Tongue (tissue), 3 donors: ENCODE measurements at places on chromosomes 11 and 22.
A peak's percentile ranks its signal among the peaks of the same experiment; 100 is the strongest.

DNA sequence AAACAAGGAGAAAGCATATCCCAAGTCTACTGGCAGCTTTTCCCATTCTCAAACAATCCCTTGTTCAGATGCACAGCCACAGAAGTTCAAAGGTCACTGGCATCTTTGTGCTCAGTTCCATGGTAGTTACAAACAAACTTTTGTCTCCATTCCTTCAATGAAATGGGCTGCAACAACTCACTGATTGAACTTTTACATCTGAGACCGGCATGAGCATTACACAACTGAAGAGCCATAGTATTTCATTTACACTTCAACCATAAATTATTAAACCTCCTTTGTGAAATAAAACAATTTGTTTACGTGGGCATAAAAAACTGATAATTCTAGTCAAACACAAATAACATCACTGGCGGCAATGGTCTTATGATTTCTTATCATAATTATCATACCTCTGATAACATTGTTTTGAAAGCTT lies 67.8 kb upstream of the ARHGAP32 start:
- no peak for DNase-seq

DNA sequence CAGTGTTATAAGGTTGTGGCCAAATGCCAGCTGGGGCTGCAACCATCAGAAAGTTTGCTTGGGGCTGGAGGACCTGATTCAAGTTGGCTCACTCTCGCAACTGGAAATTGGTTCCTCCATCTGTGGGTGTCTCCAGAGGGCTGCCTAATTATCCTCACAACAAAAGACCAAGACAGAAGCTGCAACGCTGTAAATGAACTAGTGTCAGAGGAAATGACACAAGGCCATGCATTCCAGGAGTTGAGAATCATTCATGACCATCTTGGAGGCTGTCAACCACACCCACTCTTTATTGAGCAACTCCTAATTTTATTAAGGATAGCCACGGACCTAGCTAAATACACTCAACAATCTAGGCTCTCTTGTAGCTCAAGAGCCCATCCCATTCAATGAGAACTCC lies 1060.8 kb downstream of the OPCML start:
- peak; percentile 19 for DNase-seq

DNA sequence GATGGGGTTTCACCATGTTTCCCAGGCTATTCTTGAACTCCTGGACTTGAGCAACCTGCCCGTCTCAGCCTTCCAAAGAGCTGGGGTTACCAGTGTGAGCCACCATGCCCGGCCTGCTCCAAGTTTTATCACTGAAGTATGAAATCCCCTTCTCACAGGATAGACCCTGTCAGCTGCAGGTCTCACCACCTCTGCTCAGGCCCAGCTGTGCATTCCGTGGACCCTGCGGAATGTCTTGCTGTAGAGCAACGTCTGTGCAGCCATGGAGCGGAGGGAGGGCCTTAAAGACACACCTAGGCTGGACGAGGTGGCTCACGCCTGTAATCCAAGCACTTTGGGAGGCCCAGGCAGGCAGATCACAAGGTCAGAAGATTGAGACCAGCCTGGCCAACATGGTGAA lies 625.4 kb downstream of the BRD1 start:
- DNase-seq = no peak

DNA sequence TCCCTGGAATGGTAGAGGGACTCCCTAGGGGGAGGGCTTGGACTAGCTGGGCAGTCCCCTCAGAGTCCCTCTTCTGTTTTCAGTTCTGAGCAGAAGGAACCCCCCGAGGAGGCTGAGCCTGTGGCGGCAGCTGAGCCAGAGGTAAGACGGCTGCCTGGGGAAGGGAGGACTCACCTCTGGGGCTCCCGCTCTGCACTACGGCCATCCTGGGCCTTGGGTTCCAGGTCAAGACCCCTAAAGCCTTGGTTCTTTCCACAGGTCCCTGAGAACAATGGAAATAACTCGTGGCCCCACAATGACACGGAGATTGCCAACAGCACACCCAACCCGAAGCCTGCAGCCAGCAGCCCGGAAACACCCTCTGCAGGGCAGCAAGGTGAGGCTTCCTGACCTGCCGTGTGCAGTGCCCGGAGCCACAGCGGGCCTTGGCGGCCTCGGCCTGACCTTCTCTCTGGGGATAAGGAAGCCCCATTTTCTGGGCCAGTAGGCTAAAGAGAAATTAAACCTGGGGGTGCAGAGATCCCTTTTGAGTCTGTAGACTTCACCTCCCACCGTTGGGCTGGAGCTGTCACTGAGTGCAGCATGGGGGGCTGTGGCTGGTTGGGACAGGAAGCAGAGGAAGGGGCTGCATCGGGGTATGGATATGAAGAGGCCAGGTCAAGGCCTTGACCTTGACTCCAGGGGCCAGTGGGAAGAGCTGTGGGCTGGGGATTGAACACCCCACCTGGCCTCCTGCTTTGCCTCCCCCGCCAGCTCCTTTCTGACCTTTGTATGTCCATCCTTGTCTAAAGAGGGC lies 15.0 kb downstream of the INCENP start:
- DNase-seq = no peak

DNA sequence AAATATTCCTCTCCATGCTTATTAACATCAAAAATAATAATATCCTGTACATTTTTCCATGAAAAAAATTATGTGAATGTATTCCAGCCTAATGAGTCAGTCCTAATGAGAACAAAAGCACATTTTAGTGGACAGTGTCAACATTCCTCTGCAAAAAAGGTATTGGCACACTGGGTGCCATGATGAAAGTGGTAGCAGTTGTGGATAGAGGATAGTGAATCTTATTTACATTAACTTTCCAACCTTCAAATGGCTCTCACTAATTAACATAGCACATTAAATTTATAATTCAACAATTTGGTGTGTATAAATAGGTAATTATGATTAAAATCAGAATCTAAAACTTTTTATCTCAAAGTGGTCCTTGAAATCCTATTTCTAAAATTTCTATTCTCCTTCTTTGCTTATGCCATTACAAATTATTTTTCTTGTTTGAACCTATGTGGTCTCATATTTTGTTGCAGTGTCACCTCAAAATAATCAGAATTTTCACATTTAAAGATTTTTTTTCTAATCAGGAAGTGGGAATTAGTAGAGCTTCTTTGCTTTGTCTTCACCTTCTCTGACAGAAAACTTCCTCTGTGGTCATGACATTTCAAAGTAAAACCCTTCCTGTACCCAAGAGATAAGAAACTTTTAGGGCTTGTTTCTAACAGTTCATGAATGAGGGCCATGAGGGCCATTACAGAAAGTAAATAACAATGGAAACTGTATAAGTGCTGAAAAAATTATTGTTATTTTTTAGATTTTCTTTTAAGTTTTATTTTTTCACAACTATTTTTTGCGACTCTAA lies 18.7 kb downstream of the SOX6 start:
- DNase-seq = no peak

- DNase-seq = peak; percentile 50
Observed at GRCh38 chr11:64918017-64918416, 1.0 kb upstream of the ATG2A start.

GRCh38 chr11:23875176-23875850 lies 621.5 kb upstream of the LUZP2 start:
- DNase-seq = peak; percentile 62

DNA sequence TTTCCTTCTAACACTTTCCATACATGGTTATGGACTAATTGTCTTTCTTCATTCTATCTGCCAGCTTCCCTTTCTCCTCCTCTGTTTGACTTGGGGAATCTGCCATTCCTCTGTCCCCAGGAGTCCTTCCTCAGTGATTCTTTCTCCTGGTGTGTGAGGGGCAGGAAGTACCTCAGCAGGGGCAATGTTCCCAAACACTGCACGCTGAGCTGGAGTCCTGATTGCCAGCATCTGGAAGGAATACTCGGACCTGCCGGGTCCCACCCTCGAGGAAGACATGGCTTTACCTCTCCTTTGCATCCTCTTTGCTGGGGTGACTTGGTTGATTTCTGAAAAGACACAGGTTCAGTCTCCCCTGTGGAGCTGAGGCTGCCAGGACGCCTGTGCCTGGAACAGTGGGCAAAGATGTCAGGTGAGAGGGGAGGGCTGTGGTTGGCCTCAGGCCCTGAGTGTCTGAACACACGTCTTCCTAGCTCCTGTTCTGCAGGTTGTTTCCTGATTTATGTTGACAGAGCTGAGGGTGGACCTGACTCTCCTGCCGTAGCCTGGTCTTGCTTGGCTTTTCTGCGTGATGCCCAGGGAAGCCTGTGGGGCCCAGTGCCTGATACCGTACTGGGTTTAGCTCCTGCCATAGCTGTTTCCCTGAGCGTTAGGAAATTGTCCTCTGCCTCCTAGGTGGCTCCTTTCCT lies 4.3 kb downstream of the COX8A start:
- no peak for DNase-seq

- no peak for DNase-seq
Observed at GRCh38 chr22:28094771-28095170, 175.7 kb upstream of the PITPNB start.

GRCh38 chr11:12769834-12770345 lies 95.7 kb downstream of the TEAD1 start:
- no peak for DNase-seq

DNA sequence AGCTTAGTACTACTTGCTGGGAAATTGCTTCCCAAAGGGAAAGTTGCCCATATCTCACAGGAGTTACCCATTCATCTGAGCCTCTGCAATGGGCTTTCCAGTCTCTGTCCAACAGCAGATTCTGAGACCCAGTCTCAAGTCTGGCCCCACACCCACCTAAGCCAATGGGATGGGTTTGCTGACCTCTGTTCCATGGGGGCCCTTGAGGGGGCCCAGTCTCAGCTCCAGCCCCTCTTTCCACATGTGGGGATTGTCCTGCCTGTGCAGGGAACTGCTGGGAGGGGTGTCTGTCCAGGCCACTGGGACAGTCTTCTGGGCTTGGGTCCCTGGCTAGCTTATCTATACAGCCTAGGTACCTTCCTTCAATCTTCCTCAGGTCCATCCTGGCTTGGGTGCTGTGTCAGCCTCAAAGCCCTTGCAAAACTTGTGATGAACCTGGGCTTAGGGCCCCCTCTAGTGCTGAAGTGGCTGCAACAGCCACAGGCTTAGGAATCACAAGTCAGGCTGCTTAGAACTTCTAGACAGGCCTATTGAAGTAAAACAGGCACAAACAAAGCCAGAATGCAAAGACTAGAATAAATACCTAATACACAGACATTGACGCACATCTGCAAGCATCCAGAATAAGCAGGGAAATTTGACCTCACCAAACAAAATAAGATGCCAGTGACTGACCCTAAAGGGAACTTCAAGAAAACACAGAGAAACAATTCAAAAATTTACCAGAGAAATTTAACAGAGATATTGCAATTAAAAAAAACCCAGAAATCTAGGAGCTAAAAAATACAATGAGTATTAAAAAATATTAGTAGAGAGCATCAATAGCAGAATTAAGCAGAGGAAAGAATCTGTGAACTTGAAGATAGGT lies 11.7 kb upstream of the PATL1 start:
- peak; percentile 80 for DNase-seq

DNA sequence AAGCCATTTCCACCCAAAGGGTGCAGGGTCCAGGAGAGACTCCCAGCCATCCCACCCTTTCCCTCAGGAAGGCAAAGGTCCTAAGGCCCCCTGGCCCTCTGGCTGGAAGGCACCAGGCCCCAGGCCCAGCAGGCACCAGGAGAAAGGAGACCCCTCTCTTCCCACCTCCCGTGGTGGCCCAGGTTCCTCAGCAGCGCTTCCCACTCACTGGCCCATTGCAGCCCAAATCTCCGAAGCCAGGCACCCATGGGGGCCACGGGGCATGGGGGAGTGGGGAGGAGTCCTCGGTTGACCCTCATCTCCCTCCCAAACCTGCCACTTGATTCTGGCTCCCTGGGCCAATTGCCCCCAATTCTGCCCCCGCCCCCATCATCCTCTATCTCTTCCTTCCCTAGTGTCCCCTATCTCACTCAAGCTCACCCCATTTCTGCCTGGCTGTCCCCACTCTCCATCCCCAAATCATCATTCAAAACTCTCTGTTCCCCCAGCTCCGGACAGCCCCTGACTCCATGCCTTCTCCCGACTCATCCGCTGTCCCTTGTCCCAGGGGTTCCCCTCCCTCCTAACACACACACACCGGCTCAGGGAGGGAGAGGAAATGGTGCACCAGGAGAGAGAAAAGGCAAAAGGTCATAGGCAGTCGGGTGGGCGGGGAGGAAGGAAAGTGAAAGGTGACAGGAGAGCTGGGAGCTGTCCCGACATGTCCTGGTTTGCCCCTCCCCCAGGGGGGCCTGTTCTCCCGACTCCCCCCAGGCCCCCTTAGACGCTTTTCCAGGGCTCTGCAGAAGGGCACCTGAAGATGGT lies 1.2 kb downstream of the LIF start:
- DNase-seq = no peak

DNA sequence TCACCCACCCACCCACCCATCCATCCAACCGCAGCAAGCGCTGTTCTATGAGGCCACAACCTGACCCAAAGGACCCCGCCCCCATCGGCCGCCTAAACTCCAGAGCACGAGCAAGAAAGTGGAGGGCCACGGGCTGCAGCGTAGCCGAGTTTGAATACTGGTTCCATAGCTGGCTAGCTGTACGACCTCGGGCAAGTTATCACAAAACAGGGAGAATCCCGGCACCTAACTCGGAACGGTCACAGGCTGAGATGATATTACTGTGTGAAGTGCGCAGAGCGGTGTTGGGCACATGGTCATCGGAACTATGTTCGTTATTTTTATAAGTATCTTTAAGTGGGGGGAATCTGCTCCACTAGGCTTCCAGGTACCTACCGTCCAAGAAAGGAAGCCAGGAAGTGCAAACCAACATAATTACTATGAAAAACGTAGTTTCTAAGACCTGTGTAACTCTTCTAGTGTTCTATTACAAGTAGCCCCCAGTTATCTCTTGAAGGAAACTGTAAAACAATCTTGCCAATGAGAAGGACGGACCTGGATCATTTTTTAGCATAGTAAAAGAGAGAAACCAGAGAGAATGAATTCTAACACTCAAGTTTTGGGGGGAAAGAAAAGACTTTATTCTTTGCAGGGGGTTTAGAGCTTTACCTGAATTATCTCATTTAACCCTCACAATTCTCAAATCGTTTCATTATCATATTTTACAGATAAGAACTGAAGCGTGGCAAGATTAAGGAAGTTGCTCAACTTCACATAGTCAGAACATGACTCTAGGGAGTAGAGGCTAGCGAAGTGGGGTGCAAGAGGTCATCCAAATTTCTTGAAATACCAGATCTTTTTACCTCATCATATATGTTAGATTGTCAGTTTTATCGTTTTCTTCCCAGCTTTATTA lies 663 bp upstream of the BUD13 start:
- DNase-seq = no peak

- DNase-seq = peak; percentile 17
Observed at GRCh38 chr11:85827748-85828639, 17.1 kb upstream of the SYTL2 start.
